Stimulated activated naive CD4-positive, alpha-beta T cell treated with Interleukin-2 at 50 U/mL for 16 hours (primary cell): ENCODE measurements at places on chromosomes 5 and 9.

GRCh38 chr5:158955636-158956035 lies 144.1 kb downstream of the EBF1 start:
- DNase-seq, result no peak

- no peak for DNase-seq
These were observed 102.1 kb upstream of the SSBP2 start for GRCh38 chr5:81853030-81853357.

GRCh38 chr5:151348789-151349188 lies 1.4 kb upstream of the SLC36A2 start:
- DNase-seq, result no peak

DNA sequence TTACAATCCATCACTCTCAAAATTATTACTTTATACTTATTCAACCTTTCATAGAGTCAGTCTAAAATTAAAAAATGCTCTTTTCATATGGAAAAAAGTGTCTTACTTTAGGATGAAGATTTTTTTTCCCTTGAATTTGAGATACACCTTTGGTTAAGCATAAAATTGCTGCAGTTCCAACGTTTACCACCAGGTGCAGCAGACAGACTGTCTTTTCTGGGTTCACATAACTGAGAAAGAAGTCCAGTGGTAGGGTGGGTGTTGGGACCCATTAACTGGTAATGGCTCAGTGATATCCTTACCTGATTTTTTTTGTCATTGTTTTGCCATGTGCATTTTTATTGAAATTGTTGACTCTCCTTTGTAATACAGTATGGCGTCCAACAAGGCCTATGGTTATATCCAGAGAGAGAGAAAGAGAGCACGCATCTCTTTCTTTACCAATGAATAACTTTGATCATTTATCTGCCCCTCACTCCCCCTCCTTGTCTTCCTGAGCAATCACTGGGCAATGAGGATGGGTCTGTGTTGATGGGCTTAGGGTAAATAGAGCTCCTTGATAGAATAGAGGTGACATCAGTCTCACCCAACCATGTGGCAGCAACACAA lies 98.4 kb downstream of the FBXL7 start:
- DNase-seq, result no peak

- DNase-seq, result no peak
These were observed 244.8 kb downstream of the PBX3 start for GRCh38 chr9:125991886-125992529.

- DNase-seq, result no peak
These were observed 56.6 kb downstream of the TEK start for GRCh38 chr9:27165670-27166069.

GRCh38 chr9:120286530-120286929 lies 293.4 kb downstream of the CDK5RAP2 start:
- no peak for DNase-seq

DNA sequence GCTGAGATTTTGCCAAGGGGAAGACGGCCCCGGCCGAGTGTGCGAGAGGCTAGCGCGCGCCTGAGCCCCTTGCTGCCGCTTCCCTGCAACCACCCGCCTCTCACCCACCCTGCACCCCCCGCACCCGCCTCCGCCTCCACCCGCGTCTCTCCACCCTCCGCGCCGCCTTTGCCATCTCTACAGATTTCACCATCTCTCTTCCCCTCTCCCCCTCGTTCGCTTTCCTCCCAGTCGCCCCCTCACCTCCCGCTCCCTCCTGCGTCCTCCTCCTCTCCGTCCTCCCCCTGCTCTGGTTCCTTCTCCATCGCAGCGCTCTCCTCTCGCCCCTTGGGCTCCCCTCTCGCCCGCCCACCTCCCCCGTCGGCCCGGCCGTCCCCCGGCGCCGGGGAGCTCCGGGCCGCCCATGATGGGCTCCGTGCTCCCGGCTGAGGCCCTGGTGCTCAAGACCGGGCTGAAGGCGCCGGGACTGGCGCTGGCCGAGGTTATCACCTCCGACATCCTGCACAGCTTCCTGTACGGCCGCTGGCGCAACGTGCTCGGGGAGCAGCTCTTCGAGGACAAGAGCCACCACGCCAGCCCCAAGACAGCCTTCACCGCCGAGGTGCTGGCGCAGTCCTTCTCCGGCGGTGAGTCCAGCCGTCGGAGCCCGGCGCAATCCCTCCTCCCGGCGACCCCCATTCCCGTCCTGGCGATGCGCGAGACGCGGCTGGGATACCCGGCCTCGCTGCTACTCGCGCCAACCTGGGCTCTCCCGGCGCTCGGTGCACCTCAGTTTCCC lies at the start of gene PRDM12:
Gene PRDM12 (plus strand): TSS at position 344 of the 778 bp plus-strand sequence. CDS start 60 bp downstream, at position 404.
- no peak for DNase-seq

DNA sequence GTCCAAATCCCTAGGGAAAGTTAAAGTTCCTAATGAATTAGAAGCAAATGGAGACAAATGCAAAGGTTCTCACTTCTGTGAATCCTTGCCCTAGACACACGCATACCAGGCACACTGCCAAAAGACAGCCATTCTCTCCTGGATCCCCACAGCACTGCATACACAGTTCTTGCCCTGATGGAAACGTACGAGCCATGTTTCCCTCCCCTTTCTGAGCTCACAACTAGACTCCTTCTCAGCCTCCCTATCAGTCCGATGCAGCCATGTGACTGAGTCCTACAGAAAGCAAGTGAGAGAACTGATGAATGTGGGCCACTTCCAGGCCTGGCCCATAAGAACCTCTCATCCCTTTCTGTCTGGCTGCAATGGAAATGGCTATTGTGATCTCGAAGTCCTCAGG lies 92.0 kb downstream of the ZNF608 start:
- DNase-seq, result no peak

- no peak for DNase-seq
These were observed 199.1 kb upstream of the OR13F1 start for GRCh38 chr9:104304925-104305324.

DNA sequence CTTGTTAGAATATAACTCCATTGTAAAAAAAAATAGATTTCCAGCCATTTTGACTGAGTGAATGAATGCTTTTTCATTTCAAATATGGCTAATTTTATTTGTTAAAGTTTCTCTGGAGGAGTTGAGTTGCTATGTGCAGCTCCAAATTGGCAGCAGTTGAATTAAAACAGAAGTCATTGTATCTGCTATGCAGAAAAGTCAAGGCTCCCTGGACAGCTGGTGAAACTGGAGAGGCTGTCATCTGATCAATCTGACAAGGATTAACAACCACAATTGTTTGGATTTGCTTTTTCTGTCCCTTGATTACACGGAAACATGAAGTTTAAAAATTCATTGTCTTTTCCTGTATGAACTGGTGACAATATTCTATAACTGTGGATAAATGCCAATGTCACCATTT lies 713.9 kb downstream of the EFNA5 start:
- DNase-seq, result no peak

DNA sequence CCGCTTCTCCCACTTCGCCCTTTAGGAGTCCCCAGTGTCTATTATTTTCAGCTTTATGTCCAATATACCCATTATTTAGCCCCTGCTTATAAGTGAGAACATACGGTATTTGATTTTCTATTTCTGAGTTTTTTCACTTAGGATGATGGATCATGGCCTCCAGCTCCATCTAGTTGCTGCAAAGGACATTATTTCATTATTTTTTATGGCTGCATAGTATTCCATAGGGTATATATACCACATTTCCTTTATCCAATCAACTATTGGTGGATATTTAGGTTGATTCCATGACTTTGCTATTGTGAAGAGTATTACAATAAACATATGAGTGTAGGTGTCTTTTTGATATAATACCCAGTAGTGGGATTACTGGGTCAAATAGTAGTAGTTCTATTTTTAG lies 162.9 kb downstream of the FER start:
- DNase-seq, result no peak

GRCh38 chr9:118529210-118529609 lies 825.0 kb downstream of the TLR4 start:
- DNase-seq, result no peak

DNA sequence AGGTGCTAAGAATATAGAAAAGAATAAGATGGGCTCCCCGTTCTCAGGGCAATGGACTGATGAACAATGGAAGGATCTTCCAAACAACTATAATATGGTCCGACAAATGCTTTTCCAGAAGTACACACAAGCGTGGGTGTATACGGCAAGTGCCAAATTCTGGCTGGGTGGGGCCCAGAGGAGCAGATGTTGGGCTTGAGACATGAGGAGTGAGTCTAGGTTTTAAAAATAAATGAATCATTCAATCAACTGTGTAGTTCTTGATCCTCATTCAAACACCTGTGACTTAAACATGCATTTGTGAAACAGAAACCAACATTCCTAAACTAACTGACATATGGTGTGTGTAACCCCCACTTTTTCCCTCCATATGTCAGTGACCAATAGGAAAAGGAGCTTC lies 47.9 kb downstream of the MFAP3 start:
- DNase-seq, result no peak

DNA sequence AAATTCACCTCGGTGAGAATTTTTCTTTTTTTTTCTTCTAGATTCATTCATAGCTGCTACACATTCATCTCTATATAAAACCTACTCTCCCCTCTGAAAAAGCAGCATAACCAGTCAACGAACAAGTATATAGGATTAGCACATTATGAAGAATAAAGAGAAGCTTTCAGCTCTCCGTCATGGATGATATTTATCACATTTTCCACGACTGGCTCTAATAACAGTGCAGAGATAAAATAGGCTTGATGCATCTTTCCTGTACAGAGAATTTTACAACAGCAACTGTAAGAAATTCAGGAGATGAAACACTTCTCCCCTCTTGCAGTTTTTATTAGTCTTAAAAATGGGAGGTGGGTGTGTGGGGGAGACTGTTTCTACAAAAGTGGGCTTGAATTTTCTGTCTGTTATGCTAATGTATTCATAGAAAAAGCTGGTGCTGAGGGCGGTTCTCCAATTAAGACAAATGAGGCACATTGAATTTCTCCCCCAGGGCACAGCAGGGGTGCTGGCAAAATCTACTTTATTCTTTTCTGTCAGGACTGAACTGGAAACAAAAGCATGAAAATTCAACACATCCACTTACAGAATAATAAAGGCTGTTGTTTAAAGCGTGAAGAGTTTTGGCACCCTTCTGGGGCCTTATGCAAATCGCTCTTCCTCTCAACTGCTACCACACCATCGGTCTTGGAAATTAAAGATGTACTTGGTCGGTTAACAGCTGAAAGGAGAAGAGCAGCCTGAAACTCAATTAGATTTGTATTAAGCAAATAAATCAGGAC lies 233.9 kb upstream of the ZNF608 start:
- no peak for DNase-seq

GRCh38 chr9:121612511-121612998 lies 38.9 kb upstream of the DAB2IP start:
- DNase-seq, result no peak

DNA sequence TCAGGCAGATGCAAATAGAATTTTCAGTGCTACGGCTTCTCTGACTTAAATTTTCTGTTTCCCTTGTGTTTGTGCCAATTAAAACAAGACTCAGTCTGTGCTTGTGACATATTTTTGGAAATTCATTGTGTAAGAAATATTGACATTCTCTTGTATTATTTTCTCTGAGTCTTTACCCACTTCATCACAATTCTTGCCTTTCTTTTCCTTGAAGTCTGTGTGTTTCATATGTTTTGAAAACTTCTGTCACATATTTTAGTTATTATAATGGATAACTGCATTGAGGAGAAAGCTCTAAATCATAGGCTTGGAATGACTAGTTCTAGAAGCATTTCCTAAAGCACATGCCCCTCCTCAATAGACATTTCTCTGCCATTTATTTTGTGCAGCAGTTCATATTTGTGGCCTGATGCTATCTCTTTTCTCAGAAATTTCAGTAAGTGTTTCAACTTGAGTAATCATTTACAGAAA lies 206.6 kb downstream of the PALM2AKAP2 start:
- no peak for DNase-seq

GRCh38 chr9:121298689-121299466 lies 30.9 kb downstream of the GSN start:
- DNase-seq, result no peak

DNA sequence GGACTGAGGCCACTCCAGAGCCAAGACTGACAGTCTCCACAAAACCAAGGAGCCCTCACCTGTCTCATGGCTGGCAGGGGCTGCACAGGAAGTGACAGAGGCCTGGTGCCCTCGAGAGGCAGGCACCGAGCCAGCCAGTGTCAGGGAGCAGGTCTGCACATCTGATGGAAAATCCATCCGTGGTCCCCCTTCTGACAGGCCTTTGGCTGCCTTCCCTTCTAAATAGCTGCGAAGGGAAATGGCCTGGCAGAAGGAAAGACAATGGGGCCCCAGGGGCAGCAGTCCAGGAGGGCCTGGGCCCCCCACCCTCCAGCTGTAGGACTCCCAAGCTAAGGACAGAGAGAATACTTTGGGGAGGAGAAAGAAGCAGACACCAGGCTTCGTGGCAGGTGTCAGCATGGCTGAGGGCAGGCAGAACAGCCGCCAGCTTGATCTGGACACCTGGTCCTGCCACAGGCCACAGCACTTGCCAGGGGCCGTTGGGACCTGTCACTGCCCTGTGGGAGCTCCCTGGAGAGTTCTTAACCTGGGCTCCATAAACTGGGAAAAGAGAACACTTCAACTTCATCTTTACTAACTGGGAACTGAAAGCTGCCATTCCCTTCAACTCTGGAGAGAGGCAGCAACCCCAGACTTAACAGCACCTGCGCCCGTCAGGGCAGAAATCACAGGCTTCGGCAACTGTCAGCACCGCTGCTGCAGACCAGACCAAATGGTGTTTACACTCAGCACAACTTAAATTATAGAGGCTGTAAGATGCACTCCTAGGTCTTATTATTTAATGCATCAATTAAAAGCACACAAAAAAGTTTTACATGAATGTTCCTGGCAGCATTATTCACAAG lies 22.0 kb downstream of the ADAMTS2 start:
- DNase-seq, result no peak

GRCh38 chr5:893711-894110 lies 1.0 kb downstream of the TRIP13 start:
- no peak for DNase-seq

GRCh38 chr5:160793530-160793899 lies 58.5 kb downstream of the ATP10B start:
- DNase-seq, result no peak

- no peak for DNase-seq
These were observed 55.9 kb downstream of the ARHGAP26 start for GRCh38 chr5:142826093-142826492.

DNA sequence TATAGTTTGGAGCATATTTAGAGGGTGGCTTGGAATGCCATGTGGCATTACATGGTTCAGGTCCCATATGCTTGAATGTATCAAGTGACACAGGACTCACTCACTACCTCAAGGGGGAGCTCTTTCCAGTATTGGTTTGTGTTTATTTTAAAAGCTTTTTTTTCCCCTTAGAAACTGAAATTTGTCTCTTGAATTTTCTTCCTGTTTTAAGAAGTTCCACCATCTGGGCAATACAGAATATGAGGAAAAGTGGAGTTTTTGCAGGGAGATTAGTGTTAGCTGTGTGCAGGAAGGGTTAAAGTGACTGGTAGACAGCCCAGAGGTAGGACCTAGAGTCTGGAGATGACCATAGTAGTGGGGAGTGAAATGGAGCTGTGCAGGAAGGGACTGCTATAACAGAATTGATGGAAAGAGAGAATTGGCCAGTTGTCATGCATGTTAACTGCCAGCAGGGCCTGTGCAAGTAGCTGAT lies 36.6 kb downstream of the CTNNA1 start:
- no peak for DNase-seq

GRCh38 chr5:118176146-118176545 lies 812.2 kb downstream of the DTWD2 start:
- no peak for DNase-seq

- DNase-seq, result no peak
These were observed 108.7 kb downstream of the JAKMIP2 start for GRCh38 chr5:147673791-147674190.

- no peak for DNase-seq
These were observed 878.3 kb downstream of the TLE1 start for GRCh38 chr9:80811003-80811402.

GRCh38 chr5:55535199-55535905 lies 588 bp upstream of the PLPP1 start:
- DNase-seq, result no peak

GRCh38 chr5:73312146-73312871 lies 136.3 kb downstream of the FOXD1 start:
- DNase-seq, result no peak
